ENCODE measurements at places on chromosomes 4 and X.

GRCh38 chrX:71367396-71367795 lies 1.2 kb downstream of the TAF1 start:
- DNase-seq: no peak

GRCh38 chr4:100016191-100016590 lies 66.1 kb upstream of the H2AZ1 start:
- DNase-seq: no peak

DNA sequence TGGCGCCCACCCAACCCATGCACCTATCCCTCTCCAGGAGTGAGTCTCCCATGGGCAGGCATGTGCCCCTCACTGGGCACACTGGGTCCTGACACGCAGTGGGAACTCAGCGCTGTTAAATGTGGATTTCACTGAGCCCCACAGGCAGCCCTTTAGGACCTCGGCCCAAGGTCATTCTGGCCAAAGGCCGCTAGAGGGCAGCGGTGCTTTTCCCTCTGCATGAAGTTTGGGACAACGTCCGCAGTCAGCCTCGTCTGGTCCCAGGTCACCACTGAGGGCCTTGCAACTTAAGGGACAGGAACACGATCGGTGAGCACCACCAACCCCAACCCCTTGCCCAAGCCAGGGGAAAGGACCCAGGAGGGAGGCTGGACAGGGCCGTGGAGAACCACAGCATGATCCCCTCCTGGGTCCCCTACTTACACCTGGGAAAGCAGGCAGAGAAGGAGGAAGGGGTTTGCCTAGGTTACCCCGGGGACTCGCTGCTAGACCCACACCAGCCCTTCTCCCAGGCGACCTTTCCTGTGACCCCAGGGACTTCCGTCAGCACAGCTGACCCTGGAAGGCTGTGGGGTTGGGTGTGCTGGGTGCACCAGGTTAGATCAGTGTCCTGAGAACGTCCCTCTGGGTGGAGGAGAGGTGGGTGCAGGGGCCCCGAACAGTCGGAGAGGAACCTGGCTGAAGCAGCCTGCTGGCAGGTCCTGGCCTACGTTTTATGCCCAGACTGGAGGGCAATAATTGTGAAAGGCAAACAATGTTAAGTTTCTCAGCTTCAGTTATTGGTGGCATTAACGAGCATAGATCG lies 24.0 kb downstream of the CYTL1 start:
- peak; percentile 69 for DNase-seq

DNA sequence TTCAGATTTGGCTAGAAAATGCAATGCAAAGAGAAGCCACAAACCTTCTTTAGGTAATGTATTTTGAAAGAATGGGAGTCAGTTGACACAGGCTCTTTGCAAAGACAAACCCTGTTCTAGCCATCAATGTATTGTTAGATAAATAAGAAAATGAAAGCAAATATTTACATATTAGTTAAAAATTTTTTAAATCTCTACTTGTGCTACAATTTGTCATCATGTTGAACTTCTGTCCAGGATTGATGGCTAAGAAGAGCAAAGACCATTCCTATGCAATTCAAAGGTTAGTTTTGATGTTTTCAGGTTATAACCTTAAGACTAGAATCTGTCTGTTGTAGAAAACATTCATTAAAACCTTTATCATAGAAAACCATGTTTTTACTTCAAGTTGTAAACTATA lies 788.8 kb upstream of the FTHL17 start:
- no peak for DNase-seq

DNA sequence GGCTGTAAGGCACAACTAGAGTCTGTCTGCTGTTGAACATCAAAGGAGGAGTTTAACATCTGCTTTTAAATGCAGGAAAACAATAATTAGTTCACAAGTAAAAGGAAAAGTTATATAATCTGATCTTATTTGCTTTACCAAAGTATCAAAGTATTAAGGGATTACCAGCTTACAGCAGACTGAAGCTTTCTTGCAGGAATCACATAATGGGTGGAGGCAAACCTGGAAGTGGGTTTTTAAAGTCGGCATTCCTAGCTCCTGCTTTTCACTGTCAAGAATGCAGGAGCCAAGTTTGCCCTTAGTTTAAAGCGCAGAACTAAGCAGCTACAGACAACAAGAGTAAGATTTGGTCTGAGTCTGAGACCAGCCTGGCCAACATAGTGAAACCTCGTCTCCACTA lies 122.2 kb downstream of the APBB2 start:
- no peak for DNase-seq

- no peak for DNase-seq
Observed at GRCh38 chrX:17654116-17654515, 83.2 kb upstream of the SCML1 start.

DNA sequence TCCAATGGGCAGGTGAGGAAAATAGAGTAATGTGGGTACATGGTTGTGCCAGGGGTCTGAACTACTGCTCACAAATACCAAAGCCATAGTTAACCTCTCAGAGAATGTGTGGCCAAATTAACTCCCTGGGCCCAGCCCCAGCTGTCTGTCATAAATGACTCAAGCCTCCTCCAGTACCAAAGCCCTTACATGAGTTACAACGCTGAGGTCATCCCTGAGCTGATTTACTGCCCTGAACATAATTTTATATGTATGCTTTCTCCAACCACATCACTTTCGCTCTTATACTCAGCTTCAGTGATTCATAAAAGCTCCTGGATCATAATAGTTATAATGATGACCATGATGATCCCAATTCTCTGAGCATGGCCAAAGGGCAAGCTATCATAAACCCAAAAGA lies 283.9 kb downstream of the NKX6-1 start:
- no peak for DNase-seq

- DNase-seq: no peak
Observed at GRCh38 chr4:1305781-1306455, 16.2 kb downstream of the MAEA start.

GRCh38 chr4:5143306-5143861 lies 92.1 kb downstream of the STK32B start:
- no peak for DNase-seq

DNA sequence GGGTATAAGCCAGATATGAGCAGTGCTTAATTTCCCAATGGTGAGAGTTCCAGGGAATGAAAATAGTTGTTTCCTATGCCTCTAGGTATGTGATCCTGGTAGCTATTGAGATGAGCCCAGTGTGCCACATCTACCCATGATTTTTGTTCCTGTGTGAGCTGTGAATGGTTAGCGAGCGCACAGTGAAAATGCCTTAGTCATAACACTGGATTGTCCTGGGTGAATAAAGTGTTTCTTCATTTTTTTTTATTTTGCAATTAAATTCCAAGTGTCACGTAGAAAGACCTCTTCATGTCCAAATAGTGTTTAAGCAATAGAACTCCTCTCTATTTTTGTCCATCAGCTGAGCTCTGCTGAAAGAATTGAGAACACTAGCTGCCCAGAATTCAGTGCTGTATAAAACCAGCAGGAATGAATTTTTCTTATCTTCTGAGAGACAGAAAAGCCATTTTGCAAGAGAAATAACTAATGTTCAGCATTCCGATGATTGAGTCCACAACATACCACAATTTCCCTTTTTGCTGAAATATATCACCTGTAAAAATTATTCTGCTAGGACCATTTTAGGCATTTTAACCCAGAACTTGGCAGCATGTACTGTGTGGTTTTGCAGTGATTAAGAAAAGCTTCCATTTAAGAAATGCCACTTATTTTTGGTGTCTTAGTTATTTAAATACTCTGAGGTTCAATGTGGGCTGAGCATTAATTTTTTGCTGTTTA lies 5.6 kb downstream of the MAOA start:
- DNase-seq: no peak

GRCh38 chr4:97548943-97549583 lies 594.2 kb downstream of the STPG2 start:
- DNase-seq: peak; percentile 3

- no peak for DNase-seq
Observed at GRCh38 chr4:55574252-55574651, 17.8 kb downstream of the PDCL2 start.

DNA sequence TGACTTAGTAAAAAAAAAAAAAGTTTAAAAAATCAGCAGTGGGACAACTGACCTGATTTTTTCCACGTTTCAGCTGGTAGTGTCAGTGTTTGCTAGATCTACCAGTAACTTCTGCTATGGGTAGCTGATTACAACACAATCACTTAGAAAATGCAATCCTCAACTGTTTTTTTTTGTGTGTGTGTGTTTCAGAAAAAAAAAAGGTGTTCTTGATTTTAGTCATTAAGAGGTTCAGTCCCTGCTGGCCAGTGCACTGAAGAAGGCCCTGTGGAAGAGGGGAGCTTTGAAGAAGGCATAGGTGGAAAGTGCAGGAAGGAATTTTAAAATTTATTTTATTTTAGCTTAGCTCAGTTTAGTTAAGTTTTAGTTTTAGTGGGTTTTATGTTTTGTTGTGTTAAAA lies 46.9 kb downstream of the SH2D1A start:
- DNase-seq: no peak

DNA sequence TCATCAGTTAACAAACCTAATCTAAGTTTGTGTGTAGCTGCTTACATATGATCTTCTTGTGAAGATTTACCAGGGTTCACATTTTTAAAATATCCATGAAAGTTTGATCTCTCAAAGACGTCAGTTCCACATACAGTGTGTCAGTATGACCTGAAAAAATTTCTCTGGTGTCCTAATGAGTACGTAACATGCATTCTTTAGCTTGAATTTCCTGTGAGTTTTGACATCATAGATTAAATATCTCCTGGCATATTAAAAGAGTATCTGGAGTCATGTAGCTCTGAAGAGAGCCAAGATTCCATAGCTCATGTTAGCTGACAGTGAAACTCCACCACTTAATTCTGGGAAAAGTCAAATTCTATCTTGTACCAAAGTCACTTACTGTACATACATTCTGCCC lies 43.9 kb upstream of the PDLIM5 start:
- no peak for DNase-seq

DNA sequence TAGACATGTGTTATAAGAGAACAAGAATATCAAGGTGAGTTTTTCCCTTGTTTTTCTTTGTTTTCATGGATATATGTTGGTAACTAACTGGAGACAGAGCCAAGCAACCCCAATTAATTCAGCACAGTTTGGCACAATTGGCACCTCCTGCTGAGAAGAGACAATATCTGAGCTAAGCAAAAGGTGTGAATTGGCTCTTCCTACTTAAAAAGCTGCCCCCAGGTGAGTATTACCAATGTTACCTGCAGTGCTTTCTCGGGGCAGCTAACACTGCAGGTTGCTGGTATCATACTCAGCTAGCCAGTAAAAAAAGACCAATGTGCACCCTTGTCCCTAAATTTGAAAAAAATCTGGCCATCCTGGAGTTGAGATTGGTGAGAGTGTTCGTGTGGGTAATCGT lies 871.2 kb upstream of the TENM3 start:
- no peak for DNase-seq

DNA sequence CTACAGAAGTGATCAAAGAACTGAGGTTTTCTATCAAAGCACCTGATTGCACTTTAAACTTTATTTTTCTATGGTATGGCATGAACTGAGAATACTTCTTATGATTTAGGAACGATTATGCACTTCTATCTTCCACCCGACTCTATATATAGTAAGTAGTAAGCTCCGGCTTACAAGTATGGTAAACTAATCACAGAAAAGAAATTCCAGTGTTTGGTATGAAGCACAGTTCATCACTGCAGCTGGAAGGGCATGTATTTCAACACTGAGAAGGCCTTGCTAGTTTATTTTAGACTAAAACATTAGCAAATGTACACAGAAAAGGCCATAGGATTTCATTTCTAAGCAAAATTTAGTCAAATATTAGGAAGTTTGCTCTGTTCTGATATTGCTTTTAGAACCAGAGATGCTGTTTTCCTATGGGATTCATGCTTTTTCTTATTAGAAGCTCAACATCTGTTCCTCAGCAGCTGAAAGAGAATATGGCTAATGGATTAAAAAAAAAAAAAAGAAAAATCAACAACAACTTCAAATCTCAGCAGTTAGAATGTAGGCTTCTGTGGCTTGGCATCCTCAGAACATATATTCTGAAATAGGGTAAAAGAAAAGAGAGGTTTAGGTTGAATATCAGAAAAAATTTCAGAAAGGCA lies 273.5 kb downstream of the C4orf33 start:
- no peak for DNase-seq

- DNase-seq: no peak
Observed at GRCh38 chrX:1035206-1035605, 177.2 kb downstream of the CRLF2 start.

- no peak for DNase-seq
Observed at GRCh38 chr4:132333724-132334047, 815.4 kb upstream of the PCDH10 start.

- DNase-seq: no peak
Observed at GRCh38 chr4:81789158-81789557, 317.5 kb upstream of the RASGEF1B start.

GRCh38 chrX:108091878-108092291 lies 307 bp downstream of the ATG4A start:
- DNase-seq: peak; percentile 7
